Stimulated activated CD4-positive, alpha-beta T cell treated with anti-CD3 and anti-CD28 coated beads, TNF-alpha, amount 100 ng/mL, for 1 hour (primary cell): ENCODE measurements at places on chromosomes 11 and 22.

DNA sequence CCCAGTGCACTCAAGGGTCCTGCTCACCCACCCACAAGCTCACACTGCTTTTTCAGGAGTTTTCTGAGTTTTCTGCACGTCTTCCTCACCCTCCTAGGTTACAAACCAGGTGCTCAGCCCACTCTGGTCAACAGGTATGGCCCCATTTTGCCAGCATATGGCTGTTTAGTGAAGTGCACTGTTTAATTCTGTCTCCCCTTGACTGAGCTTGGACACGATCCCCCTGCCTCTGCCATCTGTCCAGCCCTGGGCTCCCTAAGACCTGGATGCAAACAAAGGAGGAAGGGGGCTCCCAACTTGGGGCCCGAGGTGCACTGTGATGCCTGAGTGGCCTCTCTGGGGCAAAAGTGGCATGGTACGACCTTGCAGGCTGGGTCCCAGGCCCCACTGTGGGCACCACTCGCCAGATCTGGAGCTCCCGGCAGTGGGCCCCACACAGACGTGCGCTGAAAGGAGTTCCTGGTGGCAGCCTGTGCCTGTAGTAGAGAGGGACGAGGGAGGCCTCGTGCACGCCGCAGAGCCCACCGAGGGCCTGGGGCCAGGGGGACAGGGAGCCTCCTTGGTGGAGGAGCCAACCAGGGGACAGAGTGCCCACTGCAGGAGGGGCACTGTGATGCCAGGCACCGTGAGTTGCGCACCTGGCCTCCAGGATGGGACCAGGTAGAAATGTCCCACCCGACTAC lies 37.3 kb upstream of the COMT start:
- DNase-seq, result no peak

DNA sequence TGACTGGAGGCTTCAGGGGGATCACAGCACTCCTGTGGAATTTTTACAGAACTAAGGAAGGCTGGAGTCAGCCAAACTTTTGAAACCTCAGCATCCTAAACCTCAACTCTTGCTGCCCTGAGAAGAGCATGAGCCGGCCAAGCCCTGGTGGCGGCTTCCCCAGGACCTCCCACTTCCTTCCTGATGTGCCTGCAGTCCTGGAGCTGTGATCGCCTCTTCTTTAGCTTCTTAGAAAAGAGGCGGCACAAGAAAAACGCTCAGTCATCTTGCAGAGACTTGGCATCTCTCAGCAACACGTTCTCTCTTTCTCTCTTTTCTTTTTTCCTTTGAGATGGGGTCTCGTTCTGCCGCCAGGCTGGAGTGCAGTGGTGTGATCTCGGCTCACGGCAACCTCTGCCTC lies 40.4 kb upstream of the AMPD3 start:
- DNase-seq, result no peak

DNA sequence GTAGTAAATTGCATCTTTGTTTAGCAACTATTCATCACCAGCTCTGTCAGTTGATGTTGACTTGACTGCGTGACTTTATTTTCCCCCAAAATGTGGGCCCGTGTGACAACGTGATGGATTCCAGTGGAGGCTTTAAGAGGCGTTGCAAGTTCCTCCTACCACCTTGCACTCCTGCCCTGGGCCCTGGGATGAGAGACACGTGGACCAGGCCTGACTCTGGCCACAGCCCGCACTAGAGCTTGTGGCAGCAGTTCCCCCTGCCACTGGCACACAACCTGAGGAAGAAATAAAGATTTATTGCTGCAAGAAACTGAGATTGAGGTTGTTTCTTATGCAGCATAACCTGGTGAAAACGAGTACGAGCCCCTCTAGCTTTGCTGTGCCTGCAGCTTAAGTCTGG lies 31.9 kb downstream of the RASD2 start:
- no peak for DNase-seq

DNA sequence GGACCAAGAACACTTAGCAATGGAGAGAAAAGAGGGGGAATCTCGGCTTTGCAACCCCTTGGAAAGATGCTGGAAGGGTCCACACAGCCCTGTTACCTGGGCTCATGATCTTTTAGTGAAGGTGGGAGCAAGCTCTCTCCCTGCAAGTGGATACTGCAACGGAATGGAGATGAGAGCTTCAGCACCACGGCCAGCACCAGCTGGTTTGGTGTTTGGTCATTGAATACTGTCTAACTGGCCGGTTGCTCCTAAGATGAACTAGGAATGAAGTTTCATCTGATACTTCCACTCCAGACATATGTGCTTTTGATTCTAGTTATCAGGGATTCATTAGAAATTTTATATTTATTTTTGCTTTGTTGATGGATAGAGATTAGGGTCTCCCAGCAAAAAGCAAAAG lies 16.3 kb downstream of the HTR3A start:
- no peak for DNase-seq
